ENCODE measurements at places on chromosomes 1 and 21.

DNA sequence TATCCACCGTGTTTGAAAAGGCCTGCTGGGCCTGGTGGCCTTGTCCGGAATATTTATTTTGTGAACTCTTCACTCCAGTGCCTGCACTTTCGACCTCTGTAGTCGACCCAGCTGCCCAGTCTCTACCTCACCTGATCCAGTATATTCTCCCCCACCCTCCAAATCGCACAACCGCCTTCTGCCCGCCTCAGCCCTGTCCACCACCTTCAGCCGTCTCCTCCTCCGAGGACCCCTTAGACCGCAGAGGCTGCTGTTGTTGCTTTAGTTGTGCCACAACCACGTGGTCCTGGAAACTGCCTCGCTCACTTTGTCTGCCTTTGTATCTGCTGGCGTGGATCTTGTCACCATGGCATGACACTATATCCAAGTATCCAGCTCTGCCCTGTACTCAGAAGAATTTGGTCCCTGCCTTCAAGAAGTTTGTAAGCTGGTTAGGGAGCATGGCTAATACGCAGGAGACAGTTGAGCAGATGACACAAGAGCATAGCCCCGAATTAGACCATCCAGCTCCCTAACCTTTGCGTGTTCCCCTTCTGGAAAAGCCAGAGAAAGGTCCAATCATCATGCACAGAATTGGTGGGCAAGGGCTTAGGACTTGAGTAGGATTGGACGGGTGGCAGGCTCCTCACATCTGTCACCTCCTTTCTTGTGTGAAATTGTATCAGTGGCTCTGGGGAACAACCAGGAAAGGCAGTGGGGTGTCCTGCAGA lies 1.5 kb downstream of the PHGDH start:
- DNase-seq, result no peak

GRCh38 chr1:205591522-205592351 lies 40.1 kb downstream of the ELK4 start:
- no peak for DNase-seq

DNA sequence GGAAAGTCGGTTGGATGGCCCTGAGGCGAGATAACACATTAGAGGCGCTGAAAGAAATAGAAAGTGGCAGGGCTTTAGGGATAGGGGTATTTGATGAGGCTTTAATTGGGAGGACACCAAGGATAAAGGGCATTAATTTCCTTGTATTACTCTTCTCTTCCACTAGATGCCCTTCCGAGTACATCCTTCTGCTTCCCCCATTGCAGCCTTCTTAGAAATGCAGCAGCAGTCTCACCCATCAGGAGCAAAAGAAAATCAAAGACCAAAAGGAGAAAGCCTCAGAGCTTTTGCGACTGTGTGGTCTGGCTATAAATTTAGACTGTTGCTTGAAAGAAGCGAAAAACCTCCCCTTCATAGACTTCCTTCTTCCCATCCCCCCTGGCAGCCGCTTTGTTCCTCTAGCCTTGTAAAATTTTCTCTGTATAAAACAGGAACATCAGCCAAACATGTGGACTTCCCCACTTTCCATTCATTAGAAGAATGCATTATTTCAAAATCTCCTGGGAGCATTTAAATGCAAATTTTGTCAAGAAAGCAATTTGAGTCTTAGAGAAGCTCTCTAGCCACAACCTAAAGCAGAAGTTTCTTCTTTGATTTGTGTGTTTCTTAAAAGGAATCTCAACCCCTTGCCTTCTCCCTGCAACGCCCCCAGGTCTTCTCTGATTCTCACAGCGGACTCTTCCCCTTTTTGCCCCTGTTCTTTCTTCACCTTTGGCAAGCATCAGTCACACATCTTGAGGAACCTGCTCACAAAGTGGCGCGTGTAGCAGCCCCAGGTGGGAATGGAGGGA lies 76.6 kb downstream of the NDUFS5 start:
- DNase-seq, result no peak

- DNase-seq, result no peak
Measured at GRCh38 chr1:47495176-47495713, 57.4 kb downstream of the FOXD2 start.

DNA sequence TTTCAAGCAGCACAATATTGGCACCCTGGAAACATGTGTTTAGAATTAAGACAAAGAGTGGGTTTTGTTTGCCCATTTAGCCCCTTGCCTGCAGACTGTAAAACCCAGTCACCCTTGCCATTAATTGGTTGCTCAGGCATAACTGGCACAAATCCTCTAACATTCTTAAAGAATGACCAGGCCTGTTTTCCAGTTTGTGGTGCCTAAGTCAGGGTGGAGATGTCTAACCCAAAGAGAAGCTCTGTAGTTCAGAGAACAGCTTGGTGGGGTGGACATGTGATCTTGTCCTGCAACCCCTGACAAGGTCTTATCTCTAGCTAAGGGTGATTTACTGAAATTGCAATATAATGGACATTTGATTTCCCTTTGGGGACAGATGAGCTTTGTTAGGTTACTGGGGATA lies 8.8 kb upstream of the ANGPTL7 start:
- no peak for DNase-seq

DNA sequence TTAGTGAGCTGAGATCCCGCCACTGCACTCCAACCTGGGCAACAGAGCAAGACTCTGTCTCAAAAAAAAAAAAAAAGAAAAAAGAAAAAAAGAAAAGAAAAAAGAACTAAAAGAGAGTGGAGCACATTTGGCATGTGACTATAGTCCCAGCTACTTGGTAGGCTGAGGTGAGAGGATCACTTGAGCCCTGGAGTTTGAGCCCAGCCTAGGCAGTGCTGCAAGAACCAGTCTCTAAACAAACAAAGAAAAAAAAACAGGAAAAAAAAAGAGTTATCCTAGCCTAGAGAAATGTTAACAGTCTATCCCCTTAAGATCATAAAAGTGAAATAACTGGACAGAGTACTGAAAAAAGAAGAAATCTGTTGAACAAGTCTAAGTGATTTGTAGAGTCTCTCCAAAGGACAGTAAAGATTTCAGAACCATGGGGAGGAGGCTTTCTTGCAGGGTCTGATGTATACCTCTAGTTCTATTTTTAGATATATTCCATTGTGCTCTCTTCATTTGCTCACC lies 4.5 kb upstream of the PRDX1 start:
- no peak for DNase-seq

- DNase-seq, result no peak
Measured at GRCh38 chr21:41478319-41479177, 29.4 kb downstream of the TMPRSS2 start.

DNA sequence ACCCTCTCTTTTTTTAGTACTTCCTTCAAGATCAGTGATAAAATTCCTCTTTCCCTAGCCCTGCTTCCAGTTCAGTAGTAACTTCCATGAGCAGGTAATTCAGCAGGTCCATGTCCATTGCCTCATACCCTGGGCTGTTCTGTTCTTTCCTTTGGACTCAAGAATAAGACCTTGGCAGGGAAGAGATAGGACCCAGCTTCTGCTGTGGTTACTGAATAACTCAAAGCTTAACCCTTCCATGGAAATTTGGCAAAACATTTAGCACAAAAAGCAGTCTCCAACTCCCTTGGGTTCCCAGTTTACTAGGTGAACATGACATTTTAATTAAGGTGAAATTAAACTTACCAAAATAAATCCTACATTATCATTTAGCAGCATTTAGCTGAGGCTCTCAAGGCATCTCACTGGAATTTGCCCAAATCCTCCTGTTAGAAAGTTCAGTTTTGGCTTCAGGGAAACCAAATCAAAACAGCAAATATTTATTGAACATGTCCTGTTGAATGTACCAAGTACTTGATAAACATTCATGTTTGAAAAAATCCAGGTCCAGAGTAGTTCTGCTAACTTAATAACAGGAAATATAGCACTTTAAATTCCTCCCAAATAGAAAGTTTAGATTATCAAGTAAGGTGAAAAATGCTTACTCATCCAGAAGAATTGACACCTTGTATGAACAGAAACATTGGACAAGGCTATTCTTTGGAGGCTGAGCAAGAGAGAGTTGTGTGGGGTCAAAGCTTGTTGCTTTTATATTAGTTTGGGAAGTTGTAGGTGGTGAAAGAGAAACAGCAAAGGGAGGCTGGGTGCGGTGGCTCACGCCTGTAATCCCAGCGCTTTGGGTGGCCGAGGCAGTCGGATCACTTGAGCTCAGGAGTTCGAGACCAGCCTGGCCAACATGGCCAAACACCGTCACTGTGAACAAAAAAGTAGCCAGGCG lies 8.4 kb upstream of the SERPINC1 start:
- DNase-seq, result no peak

- no peak for DNase-seq
Measured at GRCh38 chr1:204227996-204228785, 14.4 kb upstream of the GOLT1A start.

GRCh38 chr1:76013206-76013581 lies 61.4 kb upstream of the ST6GALNAC3 start:
- no peak for DNase-seq

GRCh38 chr21:38325731-38326420 lies 69.1 kb downstream of the KCNJ15 start:
- DNase-seq, result no peak

DNA sequence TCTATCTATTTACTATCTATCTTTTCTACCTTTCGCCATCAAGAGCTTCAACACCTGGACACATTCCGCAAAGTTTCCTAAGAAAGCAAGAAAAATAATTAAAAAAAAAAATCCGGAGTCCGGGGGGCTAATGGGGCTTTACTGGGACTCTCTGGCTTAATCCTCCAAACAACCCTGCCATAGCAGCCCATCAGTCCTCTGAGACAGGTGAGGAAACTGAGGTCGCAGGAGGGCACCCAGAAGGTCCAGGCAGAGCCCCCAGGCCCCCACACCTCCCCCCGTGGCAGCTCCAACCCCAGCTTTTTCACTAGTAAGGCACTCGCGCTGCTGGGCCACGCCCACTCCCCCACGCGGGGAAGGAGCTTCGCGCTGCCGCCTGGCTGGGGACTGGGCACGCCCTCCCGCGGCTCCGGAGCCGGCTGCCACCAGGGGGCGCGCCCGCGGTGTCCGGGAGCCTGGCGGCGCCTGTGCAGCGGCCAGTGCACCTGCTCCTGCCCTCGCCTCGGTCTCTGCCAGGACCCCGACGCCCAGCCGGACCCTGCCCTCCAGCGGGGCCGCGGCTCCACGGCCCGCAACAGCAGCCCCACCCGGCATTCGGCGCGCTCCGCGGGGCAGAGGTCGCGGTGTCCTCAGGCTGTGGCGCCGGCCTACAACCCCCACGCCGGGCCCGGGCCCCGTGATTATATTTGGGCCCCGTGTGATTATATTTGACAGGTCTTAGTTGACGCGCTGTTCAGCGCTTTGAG lies 54.1 kb upstream of the SAMD11 start:
- no peak for DNase-seq

GRCh38 chr21:15134701-15135470 lies 70.1 kb upstream of the NRIP1 start:
- DNase-seq, result no peak

DNA sequence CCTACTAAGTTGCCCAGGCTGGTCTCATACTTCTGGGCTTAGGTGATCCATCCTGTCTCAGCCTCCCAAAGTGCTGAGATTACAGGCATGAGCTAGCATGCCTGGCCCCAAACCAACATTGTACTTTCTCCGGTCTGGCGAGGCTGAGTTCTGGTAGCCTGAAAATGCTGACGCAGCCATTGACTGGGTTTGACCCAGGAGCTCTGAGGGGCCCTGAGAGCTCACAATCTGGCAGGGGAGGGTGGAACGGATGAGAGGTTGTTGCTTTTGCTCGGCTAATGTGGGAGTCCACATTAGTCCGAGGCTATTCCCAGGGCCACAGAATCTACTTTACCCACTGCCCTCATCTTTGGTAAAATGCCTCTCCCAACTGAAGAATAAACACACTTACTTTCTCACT lies 35.1 kb upstream of the PARP1 start:
- DNase-seq, result no peak

GRCh38 chr1:112446411-112446810 lies 50.4 kb downstream of the CTTNBP2NL start:
- no peak for DNase-seq

GRCh38 chr21:23452384-23453083 lies 2154.7 kb downstream of the MRPL39 start:
- DNase-seq, result no peak

DNA sequence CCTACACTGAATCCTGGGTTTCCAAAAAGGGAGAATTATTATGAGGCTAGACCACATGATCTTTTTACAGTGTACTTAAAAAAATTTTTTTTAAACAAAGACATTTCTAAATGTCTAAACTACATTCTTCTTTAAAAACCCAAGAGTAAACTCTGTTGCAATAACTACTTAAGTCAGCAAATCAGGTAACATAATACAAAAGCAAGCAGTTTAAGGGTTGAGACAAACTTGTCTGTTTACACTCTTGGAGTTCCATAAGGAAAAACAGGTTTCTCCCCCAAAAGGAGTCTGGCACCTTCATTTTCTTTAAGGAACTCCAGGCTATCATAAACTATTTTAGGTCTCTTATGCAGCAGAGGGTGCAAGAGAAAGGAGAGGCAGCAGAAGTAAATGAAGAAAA lies 12.5 kb upstream of the ANKRD45 start:
- no peak for DNase-seq

DNA sequence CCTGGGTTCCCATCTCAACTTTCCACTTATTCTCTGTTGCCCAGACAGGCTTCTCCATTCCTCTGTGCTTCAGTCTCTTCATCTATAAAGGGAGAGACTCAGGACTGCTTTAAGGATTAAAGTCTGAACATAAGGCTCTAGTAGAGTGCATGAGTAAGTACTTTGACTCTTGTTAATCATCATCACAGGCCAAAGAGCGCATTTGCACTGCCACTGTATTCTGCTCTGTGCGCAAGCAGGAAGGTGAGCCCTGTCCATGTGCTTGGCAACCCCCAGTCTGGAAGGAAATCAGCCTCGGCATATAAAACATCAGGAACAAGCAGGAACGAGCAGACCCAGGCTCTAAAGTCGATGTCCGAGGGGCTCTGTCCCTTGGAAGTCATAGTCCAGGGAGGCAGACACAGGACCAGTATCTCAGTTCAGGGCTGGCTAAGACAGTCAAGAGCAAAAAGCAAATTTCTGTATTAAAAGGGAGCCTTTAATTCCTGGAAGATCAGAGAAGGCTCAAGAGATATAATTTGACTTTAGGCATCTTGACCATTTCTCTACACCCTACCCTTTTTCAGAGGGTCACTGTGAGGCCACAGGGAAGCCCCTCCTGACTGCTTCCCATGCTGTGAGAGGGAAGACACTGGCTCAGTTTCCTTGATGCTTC lies 131.2 kb downstream of the TRABD2B start:
- DNase-seq, result no peak

GRCh38 chr21:25842925-25843324 lies 108.2 kb downstream of the GABPA start:
- DNase-seq, result no peak

GRCh38 chr1:76865696-76866286 lies 1.5 kb upstream of the ST6GALNAC5 start:
- no peak for DNase-seq

GRCh38 chr1:162904579-162904978 lies 43.6 kb upstream of the CCDC190 start:
- DNase-seq, result no peak

GRCh38 chr1:59366346-59366745 lies 69.5 kb downstream of the FGGY start:
- DNase-seq, result no peak

DNA sequence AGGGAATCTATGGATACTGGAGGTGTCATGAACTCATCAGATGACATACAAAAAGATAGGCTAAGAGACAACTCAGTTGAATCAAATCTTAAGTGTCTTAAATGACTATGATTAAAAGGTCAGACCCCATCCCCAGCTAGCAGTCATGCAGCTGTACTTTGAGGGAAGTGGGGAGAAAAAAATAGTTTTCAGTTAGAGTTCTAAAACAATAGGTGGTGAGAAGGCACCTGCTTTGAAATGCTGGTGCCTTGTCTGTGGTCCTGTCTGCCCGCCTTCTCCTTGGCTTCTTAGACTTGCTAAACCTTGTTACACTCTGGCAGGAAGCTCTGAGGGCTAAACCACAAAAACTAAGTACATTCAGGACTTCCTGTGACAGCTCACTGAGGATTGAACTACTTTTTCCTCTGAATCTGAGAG lies 15.3 kb downstream of the CD2 start:
- no peak for DNase-seq

- no peak for DNase-seq
Measured at GRCh38 chr1:167898578-167899222, 15.2 kb downstream of the ADCY10 start.

Data from cortex of kidney (tissue), 1 donor.